Left renal cortex interstitium (tissue), 4 donors: ENCODE measurements at places on chromosomes 6 and 20.

DNA sequence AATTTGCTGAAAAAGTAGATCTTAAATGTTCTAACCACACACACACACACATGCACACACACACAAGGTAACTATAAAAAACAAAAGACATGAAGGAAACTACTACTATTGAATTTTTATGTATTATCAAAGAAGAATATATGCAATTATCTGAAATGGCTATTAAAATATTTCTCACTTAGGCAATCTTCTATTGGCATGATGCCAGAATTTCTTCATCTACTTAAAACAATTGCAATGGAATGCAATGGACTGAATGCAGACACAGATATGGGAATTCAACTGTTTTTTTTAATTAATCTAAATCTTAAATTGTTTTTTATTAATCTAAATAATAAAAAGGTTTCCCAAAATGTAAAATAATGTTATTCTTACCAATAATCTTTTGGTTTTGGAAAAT is 152.6 kb upstream of the SMLR1 start:
- DNase-seq: no peak

- no peak for DNase-seq
Observed at GRCh38 chr6:24356310-24356973, 1.4 kb downstream of the DCDC2 start.

- no peak for DNase-seq
Observed at GRCh38 chr6:16511723-16512489, 249.4 kb downstream of the ATXN1 start.

- DNase-seq: no peak
Observed at GRCh38 chr6:45743028-45743615, 272.5 kb downstream of the CLIC5 start.

DNA sequence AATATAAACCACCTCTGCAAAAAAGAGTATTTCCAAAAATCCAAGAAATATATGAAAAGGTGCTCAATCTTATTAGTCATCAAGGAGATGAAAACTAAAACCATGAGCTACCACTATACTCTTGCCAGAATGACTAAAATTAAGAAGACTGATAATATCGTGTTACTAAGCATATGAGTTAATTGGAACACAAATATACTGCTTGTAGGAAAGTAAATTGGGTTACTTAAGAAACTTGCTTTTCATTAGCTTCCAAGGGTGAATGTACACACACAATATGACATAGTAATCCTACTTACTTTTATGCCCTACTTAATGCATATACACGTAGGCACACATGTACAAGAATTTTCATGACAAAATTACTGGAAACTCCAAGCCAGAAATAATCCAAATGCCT is 3.4 kb downstream of the THEMIS start:
- DNase-seq: no peak

GRCh38 chr6:122669868-122670267 is 59.7 kb downstream of the PKIB start:
- DNase-seq: no peak

DNA sequence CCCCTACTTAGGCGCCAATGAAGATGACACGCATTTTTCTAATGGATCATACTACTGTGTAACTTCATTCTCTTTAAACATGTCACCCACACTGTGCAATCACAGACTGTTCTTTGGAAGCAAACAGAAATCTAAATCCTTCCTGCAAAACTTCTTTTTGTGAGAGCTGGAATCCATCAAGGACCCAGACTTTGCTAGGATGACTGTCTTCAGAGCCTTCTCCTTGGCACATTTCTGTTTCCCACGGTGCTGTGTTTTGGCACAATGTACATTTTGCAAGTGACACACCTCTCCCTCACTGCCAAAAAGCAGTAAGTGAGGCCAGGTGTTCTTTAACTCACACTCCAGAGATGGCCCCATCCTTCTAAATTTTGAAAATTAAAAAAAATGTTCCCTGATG is 21.7 kb upstream of the TAGAP start:
- DNase-seq: no peak

DNA sequence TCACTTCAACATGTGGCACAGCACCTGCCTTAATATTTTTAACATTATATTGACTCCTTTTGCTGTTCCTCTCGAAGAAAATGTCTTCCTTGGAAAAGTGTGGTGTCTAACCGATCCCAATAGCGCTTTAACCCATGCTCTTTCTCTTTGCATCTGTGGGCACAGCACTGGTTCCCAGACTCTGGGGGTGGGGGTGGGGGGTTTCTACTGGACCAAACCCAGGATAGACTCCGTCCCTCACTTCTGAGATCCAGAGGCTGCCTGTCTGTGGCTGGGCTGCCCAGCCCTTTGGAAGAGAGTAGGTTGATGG is 3.9 kb upstream of the ZNF292 start:
- no peak for DNase-seq

DNA sequence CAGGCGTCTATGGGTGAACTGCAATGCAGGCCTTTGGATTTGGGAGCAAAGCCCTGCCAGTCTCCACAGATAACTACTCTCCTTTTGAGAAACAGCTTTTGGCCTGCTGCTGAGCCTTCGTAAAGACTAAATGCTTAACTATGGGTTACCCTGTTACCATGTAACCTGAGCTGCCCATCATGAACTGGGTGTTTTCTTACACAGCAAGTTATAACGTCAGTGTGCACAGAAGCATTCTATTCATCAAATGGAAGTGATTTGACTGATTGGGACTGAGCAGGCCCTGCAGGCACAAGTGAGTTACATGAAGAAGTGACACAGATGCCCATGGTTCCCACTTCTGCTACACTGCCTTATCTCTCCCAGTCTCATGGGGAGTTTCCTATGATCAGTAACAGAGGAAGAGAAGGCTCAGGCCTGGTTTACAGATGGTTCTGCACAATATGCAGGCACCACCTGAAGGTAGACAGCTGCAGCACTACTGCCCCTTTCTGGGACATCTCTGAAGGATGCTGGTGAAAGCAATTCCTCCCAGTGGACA is 319.1 kb downstream of the CD83 start:
- DNase-seq: no peak

GRCh38 chr20:58090161-58090560 is 138.3 kb downstream of the ANKRD60 start:
- no peak for DNase-seq

DNA sequence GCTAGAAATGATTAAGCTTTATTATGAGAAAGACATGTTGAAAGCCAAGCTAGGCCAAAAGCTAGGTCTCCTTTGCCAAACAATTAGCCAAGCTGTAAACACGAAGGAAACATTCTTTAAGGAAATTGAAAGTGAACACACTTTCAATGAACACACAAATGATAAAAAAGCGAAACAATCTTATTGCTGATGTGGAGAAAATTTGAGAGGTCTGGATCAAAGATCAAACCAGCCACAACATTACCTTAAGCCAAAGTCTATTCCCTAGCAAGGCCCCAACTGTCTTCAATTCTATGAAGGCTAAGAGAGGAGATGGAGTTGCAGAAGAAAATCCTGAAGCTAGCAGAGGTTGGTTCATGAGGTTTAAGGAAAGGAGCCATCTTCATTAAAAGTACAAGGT is 40.2 kb upstream of the DEFB112 start:
- no peak for DNase-seq

DNA sequence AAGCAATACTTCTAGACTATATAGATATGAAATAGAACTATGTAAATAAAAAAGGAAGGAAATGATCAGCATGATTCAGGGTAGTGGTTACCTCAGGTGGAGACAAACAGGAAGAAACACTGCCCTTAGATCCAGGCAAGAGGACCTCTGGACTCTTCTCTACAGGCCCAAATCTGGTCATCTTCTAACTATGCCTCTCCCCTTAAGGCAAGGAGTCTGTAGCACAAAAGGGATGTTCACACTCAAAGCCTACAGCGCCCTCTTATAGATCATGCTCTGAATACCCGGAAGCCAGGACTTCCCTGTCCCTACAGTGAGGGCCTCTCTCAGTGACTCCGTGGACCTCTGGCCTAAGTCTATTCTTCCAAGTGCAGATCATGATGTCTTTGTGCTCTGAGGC is 30.4 kb upstream of the HIVEP2 start:
- DNase-seq: no peak

- no peak for DNase-seq
Observed at GRCh38 chr6:2471472-2471871, 226.1 kb upstream of the GMDS start.

- no peak for DNase-seq
Observed at GRCh38 chr20:16533502-16533901, 39.7 kb downstream of the KIF16B start.

DNA sequence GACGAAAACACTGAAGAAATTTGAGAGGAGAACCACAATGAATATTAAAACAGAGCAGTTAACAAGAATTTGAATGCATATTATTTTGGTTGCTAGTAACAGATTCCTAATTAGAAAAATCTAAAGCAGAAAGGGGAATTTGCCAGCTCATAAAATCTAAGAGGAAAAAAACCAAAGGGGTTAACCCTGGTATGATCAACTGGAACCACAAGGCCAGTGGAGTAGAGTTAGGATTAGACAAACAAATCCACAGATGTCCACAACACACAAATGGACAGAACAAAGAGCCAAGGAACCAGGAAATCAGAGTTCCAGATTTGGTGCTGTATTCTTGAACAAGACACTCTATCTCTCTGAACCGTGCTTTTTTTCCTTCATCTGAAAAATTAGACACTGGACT is 195.0 kb downstream of the TASP1 start:
- no peak for DNase-seq

GRCh38 chr6:152160346-152160745 is 352.9 kb downstream of the ESR1 start:
- no peak for DNase-seq

- no peak for DNase-seq
Observed at GRCh38 chr20:43752561-43753301, 25.9 kb upstream of the GTSF1L start.

GRCh38 chr20:12827816-12828385 is 180.9 kb upstream of the SPTLC3 start:
- no peak for DNase-seq

- DNase-seq: no peak
Observed at GRCh38 chr6:28747631-28748157, 176.1 kb downstream of the TRIM27 start.

- no peak for DNase-seq
Observed at GRCh38 chr6:75991941-75992340, 80.5 kb downstream of the IMPG1 start.

GRCh38 chr20:44187054-44187771 is at the start of gene JPH2:
TSS of gene JPH2 (minus strand) at chr20:44187188. CDS start at chr20:44186705, 483 bp downstream.
- DNase-seq: no peak
